Esophagus squamous epithelium (tissue), 5 donors: ENCODE measurements at places on chromosomes 3 and 15. TPM values are rescaled to one million over a fixed set of nuclear protein-coding genes. Genes with fewer than 3 reads are reported as not detected.

DNA sequence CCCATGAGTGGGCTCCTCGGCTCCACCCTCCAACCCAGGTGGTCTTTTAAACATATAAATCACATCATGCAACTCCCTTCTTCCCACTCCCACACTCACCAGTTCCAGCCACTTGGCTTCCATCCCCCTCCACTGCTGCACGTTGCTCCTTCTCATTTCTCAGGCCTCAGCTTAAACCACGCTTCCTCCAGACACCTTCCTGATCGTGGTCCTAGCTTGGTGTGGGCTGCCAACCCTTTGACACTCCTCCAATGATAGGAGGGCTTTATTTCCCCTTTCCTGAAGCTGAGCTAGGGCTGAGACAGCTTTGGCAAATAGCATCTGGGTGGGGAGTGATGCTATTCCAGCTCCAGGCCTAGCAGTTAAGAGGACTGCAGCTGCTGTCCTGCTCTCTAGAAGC lies 130.1 kb downstream of the SRGAP3 start:
- no peak for DNase-seq

DNA sequence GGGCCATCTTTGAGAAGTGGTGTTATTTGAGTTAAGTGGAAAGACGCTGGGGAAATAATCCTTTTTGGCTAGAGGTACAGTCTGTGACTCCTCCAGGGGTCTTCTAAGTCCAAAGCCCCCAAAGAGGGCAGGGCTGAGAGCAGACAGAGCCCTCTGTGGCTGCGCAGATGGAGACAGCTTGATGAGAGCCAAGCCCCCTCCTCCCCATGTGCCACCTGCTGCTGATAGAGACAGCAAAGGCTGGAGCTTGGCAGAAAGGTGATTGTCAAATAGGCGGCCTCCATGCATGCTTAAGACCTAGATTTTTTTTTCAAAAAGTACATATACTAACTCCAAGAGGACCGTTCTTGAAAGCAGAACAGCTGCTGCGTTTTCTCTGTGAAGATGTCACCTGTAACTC lies 72.4 kb downstream of the CRYGS start:
- no peak for DNase-seq

DNA sequence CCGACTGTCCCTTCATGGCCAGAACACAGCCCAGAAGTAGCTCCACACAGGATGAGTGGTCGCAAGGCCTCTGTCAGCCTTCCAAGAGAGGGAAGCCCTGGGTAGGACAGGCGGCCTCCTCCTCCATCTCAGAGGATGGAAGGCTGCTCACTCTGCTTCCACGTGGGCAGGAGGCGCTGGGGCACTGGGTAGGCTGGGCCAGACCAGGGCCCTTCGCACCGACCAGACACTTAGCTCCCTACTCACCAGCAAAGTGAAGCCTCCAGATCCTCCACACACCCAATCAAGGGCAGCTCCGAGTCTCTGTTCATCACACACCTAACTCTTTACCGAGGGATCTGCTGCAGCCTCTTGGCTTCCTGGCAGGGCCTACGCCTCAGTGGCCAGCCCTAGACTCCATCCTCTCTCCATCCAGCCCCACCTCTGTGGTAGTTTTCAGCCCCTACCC lies 24.3 kb upstream of the PLXNA1 start:
- DNase-seq: no peak

ZBED2 gene
- 6.6 TPM for total RNA-seq

STXBP5L gene
- 0.18 TPM for total RNA-seq

- DNase-seq: peak; percentile 3
Measured at GRCh38 chr3:170222647-170223541, 670 bp downstream of the PRKCI start.

GRCh38 chr3:42651248-42652091 lies 2.0 kb upstream of the ZBTB47 start:
- no peak for DNase-seq

DNA sequence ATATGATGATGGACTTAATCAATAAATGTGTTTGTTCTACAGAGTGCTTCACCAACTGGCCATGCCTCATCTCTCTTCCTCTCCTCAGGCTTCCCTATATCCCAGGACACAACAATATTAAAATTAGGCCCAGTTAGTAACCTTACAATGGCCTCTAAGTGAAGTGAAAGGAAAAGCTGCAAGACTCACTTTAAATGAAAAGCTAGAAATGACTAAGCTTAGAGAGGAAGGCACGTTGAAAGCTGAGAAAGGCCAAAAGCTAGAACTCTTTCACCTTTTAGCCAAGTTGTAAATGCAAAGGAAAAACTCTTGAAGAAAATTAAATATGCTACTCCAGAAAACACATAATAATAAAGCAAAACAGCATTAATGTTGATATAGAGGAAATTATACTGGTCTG lies 1010.3 kb downstream of the NAALADL2 start:
- no peak for DNase-seq
